Natural killer cell (primary cell): ENCODE measurements at places on chromosomes 4 and X.

DNA sequence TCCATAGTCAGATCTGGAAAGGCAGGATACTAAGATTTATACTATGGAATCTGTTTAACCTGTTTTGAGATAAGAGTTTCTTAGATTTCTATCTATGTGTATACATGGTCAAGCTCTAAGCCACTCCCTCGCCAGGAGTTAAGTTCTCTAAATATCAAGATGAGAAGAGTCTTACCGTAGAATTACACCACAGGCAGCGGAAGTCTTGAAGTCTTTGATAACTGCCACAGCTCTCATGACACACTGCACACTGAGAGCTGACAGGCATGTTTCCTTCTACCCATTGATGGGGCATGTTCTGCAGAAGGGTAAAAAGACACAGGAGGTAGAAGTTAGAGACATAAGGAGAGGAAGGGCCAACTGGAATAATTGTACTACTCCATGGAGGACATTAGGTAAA, 67.7 kb downstream of the DGKK start:
- DNase-seq, result no peak

DNA sequence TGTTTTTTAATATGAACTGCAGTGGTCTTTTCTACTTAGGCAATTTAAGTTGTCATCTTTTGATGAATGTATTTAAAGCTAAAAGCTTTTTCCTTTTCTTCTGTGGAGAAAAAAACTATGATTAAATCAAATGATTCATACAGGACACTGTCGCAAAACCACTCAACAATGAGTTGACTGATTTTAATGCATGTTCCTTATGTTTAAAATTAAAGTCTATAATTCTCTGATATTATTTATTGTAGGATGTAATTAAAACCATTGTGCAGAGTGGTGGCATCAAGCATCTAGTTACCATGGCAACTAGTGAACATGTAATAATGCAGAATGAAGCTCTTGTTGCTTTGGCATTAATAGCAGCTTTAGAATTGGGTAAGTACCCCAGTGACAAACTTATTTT, 172.5 kb downstream of the RAP1GDS1 start:
- no peak for DNase-seq

DNA sequence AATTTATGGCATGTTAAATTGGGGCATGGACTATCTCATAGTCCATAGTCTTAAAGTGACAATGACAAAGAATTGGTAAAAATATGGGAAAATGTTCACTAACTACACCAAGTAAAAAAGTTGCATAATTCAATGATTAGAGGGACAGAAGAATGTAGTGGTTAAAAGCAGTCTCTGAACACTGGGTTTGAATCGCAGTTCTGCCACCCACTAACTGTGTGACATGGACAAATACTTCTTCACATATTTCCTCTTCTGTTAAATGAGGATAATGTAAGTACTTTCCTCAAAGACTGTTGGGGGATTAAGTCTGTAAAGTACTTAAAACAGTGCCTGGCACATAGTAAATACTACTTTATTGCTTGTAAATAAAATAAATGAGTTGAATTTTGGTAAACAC, 15.3 kb downstream of the COQ2 start:
- DNase-seq, result no peak

DNA sequence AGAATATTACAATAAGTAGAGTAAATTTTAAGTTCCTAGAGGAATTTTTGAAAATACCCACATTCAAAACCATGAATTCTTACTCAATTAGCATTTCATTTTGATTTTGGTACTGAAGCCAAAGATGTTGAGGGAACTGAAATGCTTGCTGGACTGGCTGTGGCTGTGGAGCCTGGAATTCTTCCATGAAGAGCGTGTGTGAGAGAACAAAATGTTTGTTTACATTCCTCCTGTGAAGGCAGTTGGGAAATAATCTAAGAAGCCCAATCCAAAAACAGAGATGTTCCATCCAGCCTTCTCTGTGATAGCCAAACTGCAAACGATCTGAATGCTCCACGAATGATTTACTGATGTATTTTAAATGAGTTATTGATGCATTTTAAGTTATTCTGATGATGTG, 3.8 kb upstream of the ADH1B start:
- no peak for DNase-seq

- DNase-seq, result no peak
Measured at GRCh38 chrX:16739574-16739973, 20.2 kb downstream of the SYAP1 start.

GRCh38 chr4:61451935-61452334, 251.8 kb downstream of the ADGRL3 start:
- no peak for DNase-seq

GRCh38 chr4:24488399-24489164, 95.8 kb downstream of the DHX15 start:
- DNase-seq, result peak; percentile 67

DNA sequence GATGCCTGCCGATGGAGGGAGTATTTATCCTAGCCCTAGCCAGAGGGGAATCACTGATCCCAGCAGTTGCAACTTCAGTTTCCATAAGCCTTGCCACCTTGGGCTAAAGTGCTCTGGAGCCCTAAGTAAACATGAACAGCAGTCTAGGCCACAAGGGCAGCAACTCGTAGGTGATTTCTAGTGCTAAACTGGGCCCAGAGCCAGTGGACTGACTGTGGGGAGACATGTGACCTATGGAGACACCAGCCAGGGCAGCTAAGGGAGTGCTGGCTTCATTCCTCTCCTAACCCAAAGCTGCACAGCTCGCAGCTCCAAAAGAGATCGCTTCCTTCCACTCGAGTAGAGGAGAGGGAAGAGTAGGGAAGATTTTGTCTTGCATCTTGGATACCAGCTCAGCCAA, 120.8 kb upstream of the MAGEA10 start:
- no peak for DNase-seq

DNA sequence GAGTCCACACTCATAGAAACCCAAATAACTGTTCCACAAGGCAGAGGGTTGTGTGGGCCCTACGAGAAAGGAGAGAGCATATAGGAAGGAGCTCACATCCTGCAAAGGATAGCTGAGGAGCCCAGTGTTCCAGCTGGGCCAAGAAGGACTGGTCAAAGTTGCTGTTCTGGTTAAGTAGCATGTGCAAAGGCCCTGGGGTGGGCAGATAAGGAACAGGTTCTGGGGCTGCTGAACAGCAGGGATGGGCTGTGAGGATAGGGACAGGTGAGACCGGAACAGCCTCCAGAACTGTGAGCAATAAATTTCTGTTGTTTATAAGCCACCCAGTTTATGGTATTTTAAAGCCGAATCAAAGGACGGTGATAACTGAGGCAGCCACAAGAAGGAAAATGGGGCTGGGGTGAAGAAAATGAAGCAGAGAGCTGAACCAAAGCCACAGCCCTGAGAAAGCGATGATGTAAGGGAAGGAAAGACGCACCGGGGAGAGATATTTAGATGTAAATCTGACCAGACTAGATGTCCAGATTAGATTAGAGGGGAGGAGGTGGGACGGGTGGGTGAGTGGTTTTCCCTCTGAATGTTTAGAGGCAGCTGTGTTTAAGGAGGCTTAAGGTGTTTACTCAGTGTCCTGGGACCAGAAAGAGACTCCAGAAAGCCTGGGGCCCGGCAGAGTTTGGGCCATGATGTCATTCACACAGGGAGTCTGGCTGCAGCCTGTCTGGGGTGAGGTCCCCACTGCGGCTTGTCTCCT, 180.8 kb upstream of the BCOR start:
- peak; percentile 63 for DNase-seq

GRCh38 chr4:110096405-110096804, 102.0 kb downstream of the ELOVL6 start:
- DNase-seq, result no peak

- DNase-seq, result no peak
Measured at GRCh38 chrX:9913146-9913433, 54.1 kb upstream of the CLDN34 start.

DNA sequence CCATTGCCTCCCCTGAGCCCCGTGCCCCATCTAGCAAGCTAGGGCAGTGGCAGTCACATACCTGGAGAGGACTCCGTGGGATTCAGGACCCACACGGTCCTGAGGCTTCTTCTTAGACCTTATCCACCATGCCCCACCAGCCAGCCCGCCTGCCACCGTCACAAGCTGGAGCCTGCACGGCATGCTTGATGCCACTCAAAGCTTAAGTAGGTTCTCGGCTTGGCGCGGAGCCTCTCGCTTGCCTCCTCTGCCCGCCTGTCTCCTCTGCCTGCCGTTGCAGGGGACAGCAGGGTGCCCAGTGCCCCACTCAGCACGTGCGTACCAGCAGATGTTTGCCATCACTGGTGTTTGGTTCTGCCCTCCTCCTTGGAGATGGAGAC, 14.1 kb downstream of the PSAPL1 start:
- DNase-seq, result no peak

DNA sequence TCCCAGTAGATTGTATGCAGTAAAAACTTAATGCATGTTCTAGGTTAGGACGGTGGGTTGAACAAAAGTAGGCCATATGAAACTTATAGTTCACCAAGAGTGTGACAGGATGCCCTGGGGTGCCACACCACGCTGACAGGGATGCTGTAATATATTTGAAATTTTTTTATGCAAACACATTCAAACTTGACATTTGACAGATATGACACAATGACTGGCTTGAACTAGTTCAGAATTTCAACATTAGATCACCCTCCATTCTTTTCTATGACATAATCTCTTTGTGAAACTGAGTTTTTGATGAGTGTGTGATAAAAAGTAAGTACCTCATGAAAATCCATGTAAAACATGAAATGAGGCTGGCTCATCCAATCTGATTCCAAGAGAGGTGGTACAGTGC, 198.4 kb downstream of the PALLD start:
- DNase-seq, result no peak

- no peak for DNase-seq
Measured at GRCh38 chrX:140764401-140764919, 54.9 kb downstream of the LINC00632 start.

GRCh38 chr4:76717431-76717830, 180.5 kb downstream of the SOWAHB start:
- DNase-seq, result no peak

GRCh38 chr4:176038789-176039188, 26.9 kb upstream of the WDR17 start:
- no peak for DNase-seq

DNA sequence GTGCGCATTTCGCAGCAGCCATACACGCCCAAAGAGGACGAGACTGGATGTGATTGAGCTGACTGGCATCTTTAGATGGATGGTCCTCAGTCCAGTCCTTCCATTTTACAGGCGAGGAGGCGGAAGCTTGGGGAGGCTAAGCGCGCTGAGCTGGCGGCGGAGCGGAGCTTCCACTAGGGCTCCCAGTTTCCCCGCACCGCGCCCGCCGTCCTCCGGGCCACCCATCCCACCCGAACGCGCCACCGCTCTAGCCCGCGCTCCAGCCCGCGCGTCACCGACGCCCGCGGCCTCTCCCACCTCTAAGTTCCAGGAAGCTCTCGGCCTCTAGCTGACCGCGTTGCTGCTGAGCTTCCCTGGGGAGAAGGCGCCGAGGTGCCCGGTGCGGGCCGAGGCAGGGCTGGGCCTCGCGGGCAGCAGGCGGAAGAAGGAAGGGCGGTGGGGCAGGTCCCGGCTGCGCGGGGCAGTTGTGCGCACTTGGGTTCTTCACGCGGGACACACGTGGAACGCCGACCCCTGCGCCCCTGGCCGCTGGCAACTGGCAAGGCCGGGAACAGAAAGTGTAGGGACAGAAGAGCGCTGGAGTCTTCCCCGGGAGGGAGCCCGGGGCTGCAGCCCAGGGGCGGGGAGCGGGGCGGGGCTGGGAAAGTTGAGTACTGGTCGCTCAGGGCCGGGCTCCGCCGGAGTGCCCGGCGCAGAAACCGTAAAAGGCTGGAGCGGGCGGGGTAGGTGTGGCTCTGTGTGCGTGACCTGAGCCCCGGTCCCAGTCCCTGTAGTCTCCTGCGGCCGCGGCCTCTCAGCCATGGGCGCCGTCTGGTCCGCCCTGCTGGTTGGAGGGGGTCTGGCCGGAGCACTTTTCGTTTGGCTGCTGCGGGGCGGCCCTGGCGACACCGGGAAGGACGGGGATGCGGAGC, at the start of gene STBD1:
STBD1 (plus strand) TSS at position 763 of the 911 bp plus-strand sequence; CDS start at position 800, 37 bp downstream.
- DNase-seq, result peak; percentile 21

- DNase-seq, result no peak
Measured at GRCh38 chr4:54495641-54496040, 162.1 kb upstream of the KIT start.

DNA sequence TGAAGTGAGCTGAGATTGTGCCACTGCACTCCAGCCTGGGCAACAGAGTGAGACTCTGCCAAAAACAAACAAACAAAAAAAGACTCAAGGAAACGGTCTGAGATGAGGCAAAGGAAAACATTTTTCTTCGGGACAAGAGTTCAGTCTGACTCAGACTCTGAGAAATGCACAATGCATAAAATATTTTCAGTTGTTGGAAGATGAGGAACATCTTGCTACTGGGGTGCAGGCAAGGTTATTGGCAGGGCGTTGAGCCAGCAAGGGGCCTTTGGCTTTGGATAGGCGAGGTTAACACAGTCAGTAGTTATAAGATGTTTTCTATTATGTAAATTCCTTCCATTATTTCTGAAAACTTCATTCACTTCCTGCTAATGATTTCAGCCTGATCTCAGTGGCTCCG, 96.1 kb upstream of the VCX start:
- no peak for DNase-seq

DNA sequence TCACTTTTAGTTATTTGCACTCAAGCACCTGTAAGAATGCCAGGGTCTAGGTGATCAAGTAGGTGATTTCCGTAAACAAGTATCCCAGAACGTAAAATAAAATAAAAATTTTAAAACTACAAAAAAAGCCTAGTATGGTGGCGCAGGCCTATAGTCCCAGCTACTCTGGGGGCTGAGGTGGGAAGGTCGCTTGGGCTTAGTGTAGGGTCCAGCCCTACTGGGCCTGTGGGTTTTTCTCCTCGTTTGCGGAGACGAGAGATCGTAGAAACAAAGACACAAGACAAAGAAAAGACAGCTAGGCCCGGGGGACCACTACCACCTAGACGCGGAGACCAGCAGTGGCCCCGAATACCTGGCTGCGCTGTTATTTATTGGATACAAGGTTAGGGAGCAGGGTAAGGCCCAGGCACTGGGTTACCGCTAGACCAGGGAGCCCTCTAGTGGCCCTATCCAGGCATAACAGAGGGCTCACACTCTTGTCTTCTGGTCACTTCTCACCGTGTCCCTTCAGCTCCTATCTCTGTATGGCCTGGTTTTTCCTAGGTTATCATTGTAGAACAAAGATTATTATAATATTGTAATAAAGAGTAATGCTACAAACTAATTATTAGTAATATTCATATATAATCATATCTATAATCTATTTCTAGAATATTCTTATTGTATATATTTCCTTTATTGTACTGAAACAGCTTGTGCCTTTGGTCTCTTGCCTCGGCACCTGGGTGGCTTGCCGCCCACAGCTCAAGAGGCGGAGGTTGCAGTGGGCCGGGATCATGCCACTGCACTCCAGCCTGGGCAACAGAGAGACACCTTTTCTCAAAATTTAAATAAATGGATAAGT, 38.4 kb downstream of the SAGE1 start:
- DNase-seq, result no peak

DNA sequence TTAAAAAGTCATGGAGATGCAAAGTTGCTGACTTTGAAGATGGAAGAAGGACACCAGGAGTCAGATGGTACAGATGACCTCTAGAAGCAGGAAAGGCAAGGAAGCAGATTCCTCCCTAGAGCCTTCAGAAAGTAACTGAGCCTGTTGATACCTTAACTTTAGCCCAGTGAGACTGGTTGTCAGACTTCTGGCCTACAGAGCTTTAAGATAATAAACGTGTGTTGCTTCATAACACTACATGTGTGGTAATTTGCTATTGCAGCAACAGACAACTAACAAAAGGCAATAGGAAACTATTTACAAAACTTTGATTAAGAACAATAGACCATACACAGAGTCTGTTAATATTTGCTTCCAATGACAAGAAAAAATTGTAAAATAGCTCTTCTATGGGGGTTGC, 102.0 kb upstream of the USP38 start:
- DNase-seq, result no peak
